T-helper 2 cell (primary cell): ENCODE measurements at places on chromosomes 16 and 17.
A peak's percentile ranks its signal among the peaks of the same experiment; 100 is the strongest.

DNA sequence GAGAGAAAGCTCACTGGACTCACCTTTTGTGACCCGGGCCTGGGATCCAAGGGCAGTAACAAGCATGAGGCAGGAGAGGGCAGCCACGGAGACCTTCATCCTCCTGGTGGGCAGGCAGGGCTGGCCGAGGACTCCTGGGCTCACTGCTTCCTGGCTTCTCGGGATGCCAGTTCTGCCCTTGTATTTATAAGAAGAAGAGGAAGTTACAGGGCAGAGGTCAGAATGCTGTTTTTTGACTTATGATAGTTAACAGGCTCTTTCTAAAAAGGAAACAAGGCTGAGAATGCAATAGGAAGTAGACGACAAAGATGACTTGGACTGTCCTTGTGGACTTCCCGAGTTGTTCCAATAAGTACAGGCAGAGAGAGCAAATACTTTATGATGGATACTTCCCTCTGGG, at the start of gene CCL23:
TSS of gene CCL23 (minus strand) at position 174 of the 400 bp plus-strand sequence. CDS start at position 99, 75 bp downstream.
- no peak for DNase-seq

- DNase-seq: no peak
Observed at GRCh38 chr16:85225257-85225656, 113.0 kb upstream of the CIBAR2 start.

DNA sequence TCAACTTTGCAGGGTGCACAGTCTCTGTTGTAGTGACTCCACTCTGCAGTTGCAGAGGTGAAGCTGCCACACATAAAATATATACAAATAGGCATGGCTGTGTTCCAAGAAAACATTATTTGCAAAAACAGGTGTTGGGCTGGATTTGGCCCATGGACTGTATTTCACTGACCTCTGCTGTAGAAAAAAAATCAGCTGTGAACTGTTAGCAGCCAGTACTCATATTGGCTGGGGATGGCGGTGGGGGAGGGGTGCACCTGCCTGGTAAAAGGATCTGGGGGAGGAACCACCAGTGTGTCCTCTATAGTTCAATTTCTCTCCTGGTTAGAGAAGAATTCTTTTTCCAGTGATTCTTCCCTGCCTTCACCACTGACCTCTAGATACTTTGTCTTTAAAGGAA, 50.0 kb downstream of the SHISA9 start:
- no peak for DNase-seq

DNA sequence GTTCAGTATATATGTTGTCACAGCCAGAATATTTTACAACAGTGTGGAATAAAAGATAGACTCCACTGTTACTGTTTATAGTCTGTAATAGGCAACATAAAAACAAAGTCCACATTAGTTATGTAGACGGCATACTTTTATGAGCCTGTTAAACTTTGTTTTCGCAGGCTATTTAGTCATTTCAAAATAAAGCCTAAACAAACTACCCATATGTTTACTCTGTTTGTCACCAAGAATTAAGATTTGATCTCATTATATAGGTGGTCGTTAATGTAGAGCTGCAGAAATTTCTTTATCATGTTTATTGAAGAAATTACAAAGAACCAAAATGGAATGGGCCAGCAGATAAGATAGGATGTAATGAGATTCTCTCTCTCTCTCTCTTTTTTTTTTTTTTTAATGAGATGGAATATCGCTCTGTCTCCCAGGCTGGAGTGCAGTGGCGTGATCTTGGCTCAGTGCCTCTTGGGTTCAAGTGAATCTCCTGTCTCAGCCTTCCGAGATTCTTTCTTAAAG, 943.8 kb upstream of the SOX9 start:
- no peak for DNase-seq

GRCh38 chr17:19539040-19539399, 5.4 kb downstream of the SLC47A1 start:
- DNase-seq: no peak

GRCh38 chr17:63774141-63774968, at the start of gene DDX42:
DDX42 (plus strand) TSS chr17:63774170; CDS start chr17:63787050, 12,880 bp downstream.
- no peak for DNase-seq

- DNase-seq: no peak
Observed at GRCh38 chr17:69254187-69254586, 25.6 kb upstream of the ABCA10 start.

DNA sequence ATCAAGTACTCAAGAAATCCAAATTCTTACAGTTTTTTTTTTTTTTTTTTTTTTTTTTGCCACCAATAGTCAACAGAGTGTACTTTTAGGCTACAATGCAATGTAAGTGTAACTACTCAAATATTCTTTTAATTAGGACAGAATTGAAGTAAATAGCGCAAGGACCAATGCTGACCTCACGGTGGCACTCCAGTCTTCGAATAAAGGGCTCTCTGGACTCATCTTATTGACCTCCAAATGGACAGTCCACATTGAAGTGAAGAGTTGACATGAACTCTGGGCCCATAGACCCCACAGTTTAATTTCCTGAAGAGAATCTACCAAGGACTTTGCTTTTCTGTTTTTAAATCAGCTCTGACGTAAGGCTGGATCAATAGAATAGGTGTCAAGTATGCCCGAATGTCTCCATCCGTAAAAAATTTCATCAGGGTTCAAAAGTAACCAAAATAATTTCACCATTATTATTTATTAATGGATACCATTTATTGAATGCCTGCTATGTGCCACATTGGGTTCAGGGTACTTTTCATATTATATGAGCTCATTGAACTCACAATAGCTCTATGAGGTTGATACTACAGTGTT, 7.3 kb upstream of the DDX52 start:
- DNase-seq: no peak

- DNase-seq: peak; percentile 21
Observed at GRCh38 chr17:32659419-32659842, 172.6 kb downstream of the CDK5R1 start.

GRCh38 chr17:57097832-57098421, 12.9 kb downstream of the AKAP1 start:
- no peak for DNase-seq

GRCh38 chr17:13114601-13115031, 96.8 kb upstream of the ELAC2 start:
- DNase-seq: no peak
